ENCODE measurements at places on chromosomes 12 and 14.
A peak's percentile ranks its signal among the peaks of the same experiment; 100 is the strongest.

- DNase-seq: no peak
These were observed 409.0 kb downstream of the TMEM121 start for GRCh38 chr14:105935384-105935783.

DNA sequence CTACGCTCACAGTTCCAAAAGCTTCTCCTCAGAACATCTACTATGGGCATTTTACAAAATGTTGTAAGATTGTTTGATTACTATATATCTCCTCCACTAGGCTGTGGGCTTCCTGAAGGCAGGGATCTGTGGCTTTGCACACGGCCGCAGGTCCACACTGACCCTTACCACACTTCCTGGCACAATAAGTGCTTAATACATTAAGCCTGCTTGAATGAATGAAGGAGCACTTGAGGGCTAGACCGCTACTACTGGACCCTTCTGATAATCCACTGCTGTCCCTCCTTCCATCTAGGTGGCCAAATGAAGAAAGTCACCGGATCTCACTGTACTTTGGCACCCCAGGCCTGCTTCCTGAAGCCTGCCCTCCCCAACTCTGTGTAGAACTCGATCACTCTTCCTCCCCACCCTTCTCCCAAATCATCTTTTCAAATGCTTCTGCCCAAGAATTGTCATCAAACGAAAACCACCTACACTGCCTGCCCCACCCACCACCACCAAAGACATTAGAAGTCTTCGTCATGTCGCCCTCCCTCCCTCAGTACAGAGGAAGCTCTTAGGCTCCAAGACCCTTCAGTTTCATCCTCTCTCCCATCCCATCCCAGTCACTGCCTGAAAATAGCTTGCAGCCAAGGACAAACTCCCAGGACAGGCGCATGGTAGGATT is 596 bp upstream of the ZBTB39 start:
- DNase-seq: no peak

DNA sequence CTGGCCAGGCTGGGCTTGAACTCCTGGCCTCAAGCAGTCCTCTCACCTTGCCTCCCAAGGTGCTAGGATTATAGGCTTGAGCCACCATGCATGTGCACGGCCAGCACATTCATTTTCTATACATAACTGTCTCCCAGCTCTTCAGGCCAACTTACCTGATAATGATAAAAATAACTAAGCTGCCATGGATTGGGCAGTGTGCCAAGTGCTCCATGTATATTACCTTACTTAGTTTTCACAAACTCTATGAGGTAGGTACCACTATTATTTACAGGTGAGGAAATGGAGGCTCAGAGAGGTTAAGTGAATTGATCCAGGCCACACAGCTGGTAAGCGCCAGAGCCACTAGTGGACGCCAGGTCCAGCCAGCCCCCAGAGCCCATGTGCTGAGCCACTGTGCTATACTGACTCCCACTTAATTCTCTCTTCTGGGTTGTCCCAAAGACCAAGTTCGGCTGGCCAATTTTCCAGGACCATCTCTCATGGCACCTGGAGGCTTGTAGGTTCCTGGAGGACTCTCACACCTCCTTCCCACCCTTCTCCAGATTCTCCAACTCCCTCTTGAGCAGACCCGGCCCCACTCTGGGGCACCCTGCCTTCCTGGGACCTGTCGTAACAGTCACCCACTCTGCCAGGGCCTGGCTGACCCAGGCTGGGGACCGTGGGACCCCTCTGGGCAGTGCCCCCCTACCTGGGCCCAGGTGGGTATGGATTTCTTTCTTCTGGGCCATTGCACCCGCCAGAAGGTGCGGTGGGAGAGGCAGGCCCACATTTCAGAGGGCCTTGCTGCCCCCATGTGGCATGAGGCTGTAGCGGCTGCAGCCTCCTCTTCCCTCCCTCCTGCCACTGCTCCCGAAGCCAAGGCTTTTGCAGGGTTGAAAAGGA is 30.2 kb upstream of the CIPC start:
- DNase-seq: peak; percentile 72

- DNase-seq: no peak
These were observed 449.4 kb upstream of the PRICKLE1 start for GRCh38 chr12:43038991-43039390.

DNA sequence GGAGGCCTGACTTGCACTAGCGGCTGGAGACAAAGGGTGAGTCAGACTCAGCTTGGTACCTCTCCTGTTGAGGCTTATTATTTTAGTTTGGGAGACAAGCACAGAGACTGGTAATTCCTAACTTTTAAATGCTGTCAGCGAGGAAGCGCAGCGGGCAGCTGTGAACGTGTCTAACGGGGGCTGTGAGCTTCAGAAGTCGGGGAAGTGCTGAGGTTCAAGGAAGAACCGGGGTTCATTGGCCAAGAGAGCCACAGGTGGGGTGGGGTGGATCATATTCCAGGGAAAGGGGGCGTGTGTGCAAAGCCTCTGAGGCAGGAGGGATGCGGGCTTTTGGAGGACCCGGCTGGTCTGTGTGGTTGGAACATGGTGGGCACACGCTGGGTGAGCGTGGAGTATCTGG is 36.1 kb upstream of the ADGRD1 start:
- no peak for DNase-seq

- DNase-seq: no peak
These were observed 240.5 kb upstream of the KRR1 start for GRCh38 chr12:75751769-75752471.

DNA sequence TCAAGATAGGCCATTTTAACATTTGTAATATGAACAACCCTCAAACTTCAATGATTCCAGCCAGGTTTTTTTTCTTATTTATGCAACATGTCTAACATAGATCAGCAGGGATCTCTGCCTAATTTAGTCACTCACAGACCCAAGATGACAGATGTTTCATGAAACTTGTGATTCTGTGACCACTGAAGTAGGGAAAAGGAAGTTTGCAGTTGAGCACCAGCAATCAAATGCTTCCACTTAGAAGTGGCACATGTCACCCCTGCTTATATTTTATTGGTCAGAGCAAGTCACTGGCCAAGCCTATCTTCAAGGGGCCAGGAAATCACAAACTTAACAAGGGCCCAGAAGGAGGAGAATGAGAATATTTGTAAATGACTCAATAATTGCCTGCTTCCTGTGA is 150.6 kb downstream of the BCAT1 start:
- DNase-seq: no peak
